ENCODE measurements at places on chromosomes 5 and 9. TPM values are rescaled to one million over a fixed set of nuclear protein-coding genes. Genes with fewer than 3 reads are reported as not detected.

DNA sequence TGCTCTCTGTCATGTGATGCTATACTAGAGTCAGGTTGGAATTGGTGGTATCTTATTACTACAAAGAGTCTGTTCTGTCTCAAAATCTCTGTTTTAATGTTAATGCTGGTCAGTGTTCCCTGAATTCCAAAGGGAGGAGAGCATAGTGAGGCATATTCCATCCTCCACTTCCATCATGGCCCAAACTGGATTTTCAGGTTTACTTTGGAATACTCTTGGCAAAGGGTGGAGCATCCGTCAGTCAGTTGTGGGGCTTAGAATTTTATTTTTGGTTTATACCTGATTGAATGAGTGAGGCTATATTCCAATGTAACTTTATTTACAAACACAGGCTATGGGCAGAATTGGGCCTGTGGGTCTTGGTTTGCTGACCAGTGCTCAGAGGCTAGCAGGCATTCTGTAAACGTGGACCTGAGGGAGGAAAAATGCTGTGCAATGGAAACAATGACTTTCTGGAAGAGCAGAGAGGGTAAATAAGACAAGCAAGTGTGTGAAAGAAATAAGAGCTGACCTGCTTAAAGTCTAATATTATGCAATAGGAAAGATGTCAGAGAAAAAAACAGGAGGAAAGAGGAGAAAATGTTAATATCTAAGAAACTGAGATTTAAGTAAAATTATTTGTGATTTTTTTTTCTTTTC, 106.2 kb upstream of the CLINT1 start:
- no peak for DNase-seq

- DNase-seq: no peak
These were observed 190.8 kb downstream of the MED10 start for GRCh38 chr5:6187501-6187900.

DNA sequence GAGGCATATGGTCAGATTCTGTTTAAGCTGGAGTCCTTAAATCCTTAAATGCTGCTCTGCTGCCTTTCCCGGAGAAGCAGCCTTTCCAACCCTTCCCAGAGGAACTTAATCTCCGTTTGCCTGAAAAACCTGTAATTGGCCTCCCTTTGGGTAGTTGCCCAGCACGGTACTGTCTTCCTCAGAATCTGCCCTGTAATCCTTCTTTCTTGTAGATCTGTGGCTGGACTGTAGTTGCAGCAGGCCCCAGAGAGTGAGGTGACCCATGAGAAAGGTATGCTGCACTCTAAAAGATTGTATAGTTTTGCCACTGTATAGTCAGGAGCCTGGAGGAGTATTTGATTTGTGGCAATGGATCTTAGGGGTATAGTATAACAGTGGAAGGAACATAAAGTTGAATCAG, 11.7 kb downstream of the SPIN1 start:
- no peak for DNase-seq

- DNase-seq: no peak
These were observed 90.7 kb downstream of the FNBP1 start for GRCh38 chr9:129952337-129952736.

DNA sequence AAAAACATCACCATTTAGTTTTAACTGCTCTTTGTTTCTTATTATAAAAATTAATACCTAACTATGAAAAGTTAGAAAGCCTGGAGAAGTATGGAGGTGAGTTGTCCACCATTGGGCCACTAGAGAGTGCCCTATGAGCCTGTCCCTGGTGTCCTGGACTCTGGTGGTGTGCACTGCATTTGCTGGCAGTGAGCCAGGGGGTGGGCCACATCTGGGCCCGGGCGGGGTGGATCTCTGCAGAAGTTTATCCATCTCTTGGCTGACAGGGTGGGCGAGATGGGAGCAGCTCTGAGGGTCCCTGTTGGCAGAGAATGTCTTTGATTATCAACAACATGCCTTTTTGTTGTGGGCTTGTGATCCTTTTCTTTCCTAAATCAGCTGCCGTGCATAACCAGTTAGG, 8.2 kb downstream of the TENT4A start:
- peak; percentile 44 for DNase-seq

GRCh38 chr5:6757414-6757969, 44.3 kb downstream of the TENT4A start:
- no peak for DNase-seq

DNA sequence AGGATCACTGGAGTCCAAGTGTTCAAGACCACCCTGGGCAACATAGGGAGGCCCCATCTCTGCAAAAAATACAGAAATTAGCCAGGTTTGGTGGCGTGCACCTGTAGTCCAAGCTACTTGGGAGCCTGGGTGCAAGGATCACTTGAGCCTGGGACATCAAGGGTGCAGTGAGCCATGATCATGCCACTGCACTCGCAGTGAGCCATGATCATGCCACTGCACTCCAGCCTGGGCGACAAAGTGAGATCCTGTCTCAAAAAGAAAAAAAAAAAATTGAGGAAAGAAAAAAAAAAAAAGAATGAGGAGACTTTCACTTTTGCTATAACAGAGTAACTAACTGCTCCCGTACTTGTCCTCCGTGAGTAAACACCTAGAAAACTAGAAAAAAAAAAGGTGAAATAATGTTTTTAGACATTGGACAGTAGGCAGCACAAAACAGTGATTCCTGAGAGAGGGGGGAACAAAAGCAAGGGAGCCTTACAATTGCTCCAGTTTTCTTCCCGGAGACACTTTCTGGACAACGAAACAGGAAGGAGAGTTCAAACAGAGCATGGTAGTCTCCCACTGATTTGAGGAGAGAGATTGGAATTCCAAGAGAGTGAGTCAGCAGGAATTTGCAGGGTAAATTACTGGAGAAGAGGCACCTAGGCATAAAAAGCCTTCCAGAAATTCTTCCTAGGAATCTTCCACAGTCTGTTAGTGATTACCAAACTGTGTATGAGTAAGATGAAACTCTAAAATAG, 6.9 kb upstream of the ZBTB5 start:
- no peak for DNase-seq

DNA sequence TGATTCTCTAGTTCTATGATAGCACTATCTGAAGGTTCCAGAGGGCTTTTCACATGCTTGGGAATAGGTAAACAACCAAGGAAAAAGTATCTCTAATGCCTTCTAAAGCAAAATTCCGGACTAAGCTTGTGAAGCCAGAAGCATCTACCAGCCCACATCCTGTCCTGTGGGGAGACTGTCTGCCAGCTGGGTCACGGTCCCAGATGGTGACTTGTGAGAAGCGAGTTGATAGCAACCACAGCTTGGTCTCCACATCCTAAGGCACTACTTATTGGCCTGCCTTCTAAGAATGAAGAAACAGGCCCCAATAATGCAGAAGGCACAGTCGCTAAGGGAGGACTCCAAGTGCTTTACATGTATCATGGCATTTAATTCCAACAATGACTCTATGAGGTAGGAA, 184.1 kb upstream of the ADRA1B start:
- DNase-seq: no peak

GRCh38 chr9:14960881-14961280, 50.7 kb upstream of the FREM1 start:
- DNase-seq: no peak

DNA sequence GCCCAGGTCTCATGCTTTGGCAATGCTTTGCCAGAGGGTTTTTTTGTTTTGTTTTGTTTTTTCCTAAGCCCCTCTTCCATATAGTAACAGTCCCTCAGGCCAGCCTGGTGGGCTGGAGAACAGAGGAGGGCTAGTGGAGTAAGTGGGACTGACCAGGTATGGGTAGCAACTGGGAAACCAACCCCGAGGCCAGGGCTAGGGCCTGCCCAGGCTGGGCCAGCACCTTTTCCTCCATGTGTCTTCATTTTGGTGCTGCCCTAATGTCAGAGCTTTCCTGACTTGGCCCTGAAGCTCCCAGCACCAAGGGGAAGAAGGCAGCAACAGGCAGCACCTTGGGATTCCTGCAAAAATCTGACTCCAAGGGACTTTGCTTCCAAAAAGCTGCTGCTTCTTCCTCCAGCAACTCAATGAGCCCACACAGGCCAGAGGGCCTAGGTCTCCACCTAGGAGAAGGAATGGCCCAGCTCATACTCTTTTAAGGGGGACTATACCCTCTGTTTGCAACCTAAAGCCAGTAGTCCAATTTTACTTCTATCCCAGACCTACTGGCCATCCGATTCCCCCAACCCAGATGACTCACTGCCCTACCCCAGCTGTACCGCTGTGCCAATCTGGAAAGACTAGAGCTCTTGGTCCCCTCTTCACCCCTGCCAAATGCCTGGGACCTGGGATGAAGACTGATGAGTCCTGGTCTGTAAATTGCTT, 105.1 kb downstream of the PSD2 start:
- no peak for DNase-seq

- no peak for DNase-seq
These were observed 33.8 kb downstream of the PLEKHG4B start for GRCh38 chr5:125815-126214.

TLX3 gene
- total RNA-seq: not detected

NEUROG1 gene
- not detected for total RNA-seq
